ENCODE measurements at places on chromosomes 1 and 21. TPM values are rescaled to one million over a fixed set of nuclear protein-coding genes. Genes with fewer than 3 reads are reported as not detected.
A peak's percentile ranks its signal among the peaks of the same experiment; 100 is the strongest.

Gene UBE2G2
- total RNA-seq: 124 TPM

Gene SWT1
- 1.4 TPM for total RNA-seq

Gene REN
- total RNA-seq: not detected

Gene KCNJ9
- total RNA-seq: 0.04 TPM

Gene KANK4
- total RNA-seq: not detected

- no peak for DNase-seq
These were observed 1569.0 kb upstream of the B3GALT2 start for GRCh38 chr1:194755241-194755994.

DNA sequence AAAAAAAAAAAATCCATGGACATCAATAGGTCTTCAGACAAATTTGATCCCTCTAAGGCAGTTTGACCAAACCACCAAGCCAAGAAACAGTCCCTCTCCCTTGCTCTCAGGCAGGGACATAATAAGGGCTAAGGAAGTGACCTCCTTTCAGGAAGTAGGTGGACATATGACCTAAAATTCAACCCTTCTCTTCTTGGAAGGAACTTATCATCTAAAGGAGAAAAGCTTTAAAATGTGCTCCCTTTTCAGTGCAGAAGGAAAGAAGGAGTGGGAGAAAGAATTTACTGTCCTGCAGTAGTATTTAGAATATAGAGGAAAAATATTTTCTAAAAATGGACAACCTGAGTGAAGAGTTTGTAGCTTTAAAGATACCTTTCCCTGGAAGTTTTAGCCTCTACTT lies 118.1 kb downstream of the DTL start:
- no peak for DNase-seq

DNA sequence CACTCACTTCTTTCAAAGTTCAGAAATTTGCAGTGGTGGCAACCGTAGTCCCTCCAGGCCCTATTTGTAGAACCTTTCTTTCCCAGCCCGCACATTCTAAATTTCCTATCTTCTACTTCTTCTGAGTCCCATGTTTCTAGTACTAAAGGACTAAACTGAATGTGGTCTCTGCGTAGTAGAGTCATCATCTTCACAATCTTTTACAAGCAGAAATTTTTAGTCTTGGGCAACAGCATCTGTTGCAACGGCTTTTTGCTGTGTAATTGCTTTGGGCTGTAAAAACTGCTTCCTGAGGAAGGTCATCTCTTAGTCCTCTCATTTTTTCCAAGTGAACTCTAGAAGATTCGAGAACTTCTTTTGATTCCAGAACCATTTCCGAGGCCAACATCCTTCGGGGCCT lies 23.9 kb downstream of the VAV3 start:
- DNase-seq: no peak

DNA sequence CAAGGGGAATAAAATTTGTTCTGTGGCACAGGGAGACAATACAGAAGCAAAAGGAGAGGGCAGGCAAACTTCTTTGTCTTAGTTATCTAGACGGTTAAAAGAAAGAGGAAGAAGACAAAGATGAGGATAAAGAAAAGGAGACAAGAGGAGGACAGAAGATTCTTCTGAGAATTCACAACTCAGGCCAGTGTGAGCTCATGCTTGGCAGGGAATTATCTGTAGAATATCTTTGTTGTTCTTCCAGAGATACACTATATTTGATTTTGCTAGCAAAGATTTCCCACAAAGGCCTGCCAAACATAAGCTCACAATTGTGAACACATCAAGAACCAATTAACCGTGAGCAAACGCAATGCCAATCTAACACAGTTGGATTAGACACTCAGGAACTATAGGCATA lies 21.4 kb downstream of the SLC16A1 start:
- no peak for DNase-seq

- no peak for DNase-seq
These were observed 14.3 kb downstream of the BTG3 start for GRCh38 chr21:17598437-17598836.

- DNase-seq: no peak
These were observed 138.4 kb upstream of the DSCAM start for GRCh38 chr21:40985370-40985769.

GRCh38 chr21:15063814-15064575 lies 805 bp downstream of the NRIP1 start:
- DNase-seq: peak; percentile 24

DNA sequence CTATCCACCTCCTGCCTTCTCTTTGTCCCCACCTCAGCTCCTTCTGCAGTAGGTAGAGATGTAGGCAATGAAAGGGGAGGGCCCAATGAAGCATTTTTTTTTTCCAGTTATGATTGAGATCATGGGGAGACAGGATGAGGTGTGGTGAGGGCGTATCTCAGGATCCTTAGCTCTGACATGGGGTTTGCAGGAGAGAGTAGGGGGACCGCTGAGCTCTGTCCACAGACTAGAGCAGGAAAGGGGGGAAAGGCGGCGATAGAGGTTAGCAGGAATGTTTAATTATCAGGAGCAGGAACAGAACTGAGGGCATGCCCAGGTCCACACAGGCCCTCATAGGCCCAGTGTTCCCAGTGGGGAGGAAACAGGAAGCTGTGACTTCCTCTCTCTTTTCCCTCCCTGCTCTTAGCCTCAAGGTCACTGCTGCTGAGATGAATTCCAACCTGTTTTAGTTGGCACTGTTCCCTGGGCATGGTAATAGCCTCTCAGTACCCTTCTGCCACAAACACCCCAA lies 901 bp upstream of the RXFP4 start:
- no peak for DNase-seq

GRCh38 chr1:26583646-26584485 lies 54.3 kb downstream of the RPS6KA1 start:
- DNase-seq: peak; percentile 35

DNA sequence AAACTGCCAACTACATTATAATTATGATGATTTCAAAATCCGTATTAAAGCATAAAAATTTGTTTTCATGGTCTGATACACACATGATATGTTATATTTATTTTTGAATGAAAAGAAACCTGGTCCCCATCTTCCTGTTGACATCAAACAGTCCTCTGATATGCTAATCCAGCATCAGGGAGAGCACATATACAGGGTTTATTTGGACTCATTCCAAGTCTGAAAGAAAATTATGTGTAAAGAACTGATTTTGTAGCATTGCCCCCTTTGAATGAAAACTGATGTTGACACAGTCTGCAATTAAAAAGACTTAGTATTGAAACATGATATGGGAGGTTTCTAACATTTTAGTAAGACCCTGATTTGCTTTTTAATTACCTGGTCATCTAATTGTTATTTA lies 119.4 kb downstream of the NEK7 start:
- no peak for DNase-seq

DNA sequence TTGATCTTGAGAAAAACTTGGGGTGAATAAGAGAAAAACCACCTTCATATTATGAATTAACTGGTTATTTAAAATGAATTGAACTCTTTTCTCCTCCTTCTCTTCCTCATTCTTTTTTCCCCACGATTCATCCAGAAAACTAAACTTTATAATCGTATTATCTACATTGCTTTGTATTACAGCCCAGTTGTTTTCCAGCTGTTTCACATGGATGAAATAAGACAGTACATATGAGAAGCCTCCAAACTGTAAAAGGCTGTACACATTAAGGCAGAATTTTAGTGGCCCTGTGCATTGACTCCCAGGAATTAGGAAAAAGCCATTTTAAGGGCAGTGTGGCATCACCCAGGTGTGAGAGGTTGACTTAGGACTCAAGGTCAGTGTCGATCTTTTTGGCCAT lies 80.3 kb upstream of the PGBD5 start:
- DNase-seq: no peak

GRCh38 chr1:206708058-206708457 lies 23.4 kb downstream of the MAPKAPK2 start:
- DNase-seq: no peak

- DNase-seq: no peak
These were observed 105.4 kb upstream of the WARS2 start for GRCh38 chr1:119245881-119246280.

GRCh38 chr1:201436393-201436792 lies 14.9 kb upstream of the TNNI1 start:
- DNase-seq: no peak

DNA sequence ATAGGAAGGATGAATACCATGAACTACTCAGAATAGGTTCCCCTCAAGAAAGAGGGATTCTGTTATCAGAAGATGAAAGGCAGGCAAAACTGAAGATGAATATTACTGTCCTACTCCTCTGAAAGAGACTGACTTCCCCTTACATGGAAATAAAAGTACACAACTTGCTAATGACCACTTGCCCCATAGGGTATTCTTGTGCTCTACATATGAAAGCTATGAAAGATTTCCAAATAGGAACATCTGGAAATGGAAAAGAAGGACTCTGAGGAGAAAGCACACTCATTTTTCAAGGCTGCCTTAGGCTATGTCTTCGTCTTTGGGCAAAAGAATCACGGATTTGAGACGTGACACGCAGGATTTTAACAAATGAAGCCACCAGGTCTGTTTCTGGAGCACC lies 170.1 kb upstream of the DAB1 start:
- no peak for DNase-seq

GRCh38 chr1:32718036-32718435 lies 15.5 kb upstream of the SYNC start:
- no peak for DNase-seq

Measured in activated naive CD8-positive, alpha-beta T cell treated with anti-CD3 and anti-CD28 coated beads for 36 hours (primary cell).